ENCODE measurements at places on chromosomes 11 and 22. TPM values are rescaled to one million over a fixed set of nuclear protein-coding genes. Genes with fewer than 3 reads are reported as not detected.

DNA sequence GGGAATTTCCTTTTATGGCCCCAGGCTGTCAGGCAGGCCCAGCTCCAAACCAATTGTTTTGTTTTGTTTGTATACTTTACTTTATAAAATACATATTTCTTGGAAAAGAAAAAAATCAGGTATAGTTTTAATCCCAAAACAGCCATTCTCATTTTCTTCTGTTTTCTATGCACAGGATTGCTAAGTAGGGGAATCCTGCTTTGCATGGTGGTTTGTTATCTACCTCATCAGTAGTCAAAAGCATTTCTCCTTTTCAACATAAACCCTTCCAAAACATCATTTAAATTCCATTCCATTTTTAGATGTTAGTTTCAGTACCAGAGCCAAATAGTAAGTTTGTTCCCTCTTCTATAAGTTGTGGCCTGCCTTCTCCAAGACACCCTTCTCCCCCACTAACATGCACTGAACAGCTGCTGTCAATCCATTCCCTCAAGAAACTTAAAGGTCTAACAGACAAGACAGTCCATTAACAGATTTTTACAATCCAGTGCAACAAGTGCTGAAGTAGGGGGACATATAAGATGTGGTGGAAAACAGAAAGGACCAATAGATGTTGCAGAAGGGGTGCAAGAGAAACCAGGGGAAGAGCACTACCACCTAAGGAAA lies 3.7 kb downstream of the ILK start:
- H3K27ac ChIP-seq = peak overlapping the region; percentile 7
- no peaks in the 10 kb centered on the region for H3K27me3 ChIP-seq
- peaks cover 5% of the 10 kb centered on the region for H3K4me1 ChIP-seq
- DNase-seq = peak; percentile 13

DNA sequence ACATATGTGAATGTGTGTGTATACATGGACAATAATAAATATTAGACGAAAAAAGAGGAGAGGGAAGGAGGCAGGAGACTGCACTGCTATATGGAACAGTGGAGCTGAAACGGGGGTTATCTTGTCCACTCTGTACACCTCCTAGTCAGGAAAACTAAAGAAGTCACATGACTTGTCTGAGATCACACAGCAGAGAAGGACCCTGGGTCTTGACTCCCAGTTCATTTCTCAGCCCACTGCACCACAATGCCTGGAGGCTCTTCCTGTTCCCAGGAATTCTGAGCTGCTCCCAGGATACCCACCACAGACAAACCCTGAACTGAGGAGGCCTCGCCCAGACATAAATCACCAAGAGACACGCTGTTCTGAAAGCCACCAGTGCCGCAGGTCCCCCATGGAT lies 349.6 kb downstream of the CTTN start:
- no peak for DNase-seq
- no peaks in the 10 kb centered on the region for H3K27me3 ChIP-seq
- no peak overlapping the region for H3K4me3 ChIP-seq
- no peaks in the 10 kb centered on the region for H3K4me1 ChIP-seq
- no peaks in the 10 kb centered on the region for H3K36me3 ChIP-seq
- H3K27ac ChIP-seq = no peak overlapping the region

DNA sequence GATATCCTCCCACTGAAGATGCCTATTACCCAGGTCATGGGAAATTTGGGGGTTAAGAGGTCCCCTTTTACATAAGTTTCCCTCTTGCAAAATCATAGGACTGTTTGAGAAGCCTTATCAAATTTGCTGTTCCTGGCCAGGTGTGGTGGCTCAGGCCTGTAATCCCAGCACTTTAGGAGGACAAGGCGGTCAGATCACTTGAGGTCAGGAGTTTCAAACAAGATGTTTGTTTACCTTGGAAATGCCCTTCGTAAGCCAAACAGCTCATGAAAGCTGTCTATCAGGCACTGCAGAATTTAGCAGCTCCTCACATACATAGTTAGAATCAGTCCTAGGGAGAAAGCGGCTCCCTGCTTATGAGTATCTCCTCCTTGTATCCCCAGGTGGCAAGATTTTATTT lies 4.9 kb upstream of the EI24 start:
- no peak overlapping the region for H3K27ac ChIP-seq
- peaks cover 5% of the 10 kb centered on the region for H3K4me1 ChIP-seq
- no peaks in the 10 kb centered on the region for H3K27me3 ChIP-seq
- DNase-seq = no peak
- no peaks in the 10 kb centered on the region for H3K36me3 ChIP-seq

DNA sequence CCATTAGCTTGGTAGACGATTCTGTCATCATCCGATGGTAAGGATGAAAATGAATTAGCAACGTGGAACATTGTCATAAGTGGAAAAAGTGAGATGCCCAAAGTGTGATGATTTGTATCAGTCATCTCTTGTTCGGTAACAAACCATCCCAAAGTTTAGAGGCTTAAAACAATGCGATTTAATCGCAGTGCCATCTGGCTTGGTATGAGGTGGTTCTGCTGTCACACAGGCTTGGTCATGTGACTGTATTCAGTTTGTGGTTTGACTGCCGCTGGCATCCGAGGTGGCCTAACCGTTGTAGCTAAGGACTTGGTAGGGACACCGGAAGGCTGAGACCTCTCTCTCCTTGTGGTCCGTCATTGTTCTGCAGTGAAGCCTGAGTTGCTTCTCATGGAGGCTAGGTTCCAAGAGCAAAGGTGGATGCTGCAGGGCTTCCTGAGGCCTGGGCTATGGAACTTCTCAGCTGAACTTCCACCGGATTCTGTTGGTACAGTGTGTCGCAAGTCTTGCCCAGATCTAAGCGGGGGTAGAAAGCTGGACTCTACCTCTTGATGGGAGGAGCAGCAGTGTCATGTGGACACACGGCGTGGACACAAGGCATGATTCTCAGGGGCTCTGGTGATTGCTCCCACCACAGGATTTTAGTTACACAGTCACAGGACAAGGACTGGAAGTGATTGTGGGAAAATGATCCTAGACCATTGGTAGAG lies 36.3 kb downstream of the BCR start:
- H3K27me3 ChIP-seq = no peaks in the 10 kb centered on the region
- DNase-seq = no peak
- H3K4me3 ChIP-seq = no peak overlapping the region
- no peak overlapping the region for H3K27ac ChIP-seq
- peaks cover 41% of the 10 kb centered on the region for H3K4me1 ChIP-seq

RNF214 gene
- total RNA-seq = 51.1 TPM

DNA sequence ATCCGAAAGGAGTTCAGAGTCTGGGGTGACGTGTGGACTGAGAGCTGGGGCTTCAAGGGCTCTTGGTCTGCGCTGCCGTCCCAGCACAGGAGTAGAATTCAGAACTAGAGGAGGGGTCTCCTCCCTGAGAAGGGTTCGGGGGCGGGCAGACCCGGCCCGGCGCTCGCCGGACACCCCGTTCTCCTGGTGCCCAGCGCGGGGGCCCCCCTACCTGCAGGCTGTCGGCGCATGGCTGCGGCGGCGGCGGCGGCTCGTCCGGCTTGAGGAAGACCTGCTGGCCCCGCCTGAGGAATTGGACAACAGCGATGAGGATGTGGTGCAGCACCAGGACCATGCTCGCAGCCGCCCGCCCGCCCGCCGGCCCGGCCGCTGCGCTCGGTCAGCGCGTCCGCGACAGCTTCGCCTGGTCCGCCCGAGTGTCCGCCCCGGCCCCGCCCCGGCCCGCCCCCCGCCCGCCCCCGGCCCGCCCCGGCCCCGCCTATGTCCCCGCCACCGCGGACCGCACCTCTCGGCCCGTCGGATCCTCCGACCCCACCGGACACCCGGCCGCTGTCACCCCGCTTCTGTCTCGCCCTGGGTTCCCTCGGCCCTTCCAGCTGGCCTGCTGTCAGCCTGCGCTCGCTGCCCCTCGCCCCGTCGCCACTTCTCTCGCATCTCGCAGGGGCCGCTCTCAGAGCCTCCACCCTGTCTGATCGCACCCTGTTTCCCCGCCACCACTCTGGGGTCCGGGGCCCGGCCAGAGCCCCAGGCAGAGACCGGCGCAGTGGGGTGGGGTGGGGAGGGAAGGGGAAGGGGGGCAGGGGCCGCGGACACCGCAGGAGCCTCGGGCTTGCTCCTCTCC lies 32.0 kb downstream of the PDE2A start:
- no peak overlapping the region for H3K27ac ChIP-seq
- H3K36me3 ChIP-seq = no peaks in the 10 kb centered on the region
- no peaks in the 10 kb centered on the region for H3K4me1 ChIP-seq
- H3K27me3 ChIP-seq = peaks cover 46% of the 10 kb centered on the region

SCGB2A2 gene
- total RNA-seq = not detected

- H3K27me3 ChIP-seq = no peaks in the 10 kb centered on the region
- peaks cover 41% of the 10 kb centered on the region for H3K36me3 ChIP-seq
Measured at GRCh38 chr11:8758619-8759169, 76.1 kb downstream of the RPL27A start.

DNA sequence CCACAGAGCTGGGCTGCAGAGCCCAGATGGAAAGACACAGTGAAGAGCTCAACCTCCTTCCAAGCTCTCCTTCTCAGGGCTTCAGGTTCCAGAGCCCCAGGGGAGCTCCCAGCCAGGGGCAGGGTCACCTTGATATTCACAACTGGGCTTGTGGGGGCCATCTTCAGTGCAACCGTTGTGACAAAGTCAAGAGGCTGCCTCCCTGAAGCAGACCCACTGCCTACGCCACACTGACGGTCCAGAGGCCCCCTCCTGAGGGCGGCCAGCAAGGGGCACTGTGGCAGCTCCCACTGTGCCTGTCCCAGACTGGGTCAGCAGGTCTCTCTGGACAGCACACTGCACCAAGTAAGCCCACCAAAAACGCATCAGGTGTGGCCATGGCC lies 84.1 kb downstream of the DGCR2 start:
- H3K27ac ChIP-seq = no peak overlapping the region
- H3K27me3 ChIP-seq = no peaks in the 10 kb centered on the region
- no peak overlapping the region for H3K4me3 ChIP-seq
- H3K36me3 ChIP-seq = peaks cover 17% of the 10 kb centered on the region
- H3K4me1 ChIP-seq = no peaks in the 10 kb centered on the region
- DNase-seq = peak; percentile 18

- DNase-seq = no peak
- H3K27ac ChIP-seq = no peak overlapping the region
- peaks cover 33% of the 10 kb centered on the region for H3K36me3 ChIP-seq
- no peaks in the 10 kb centered on the region for H3K27me3 ChIP-seq
Measured at GRCh38 chr11:69089258-69089657, 40.5 kb downstream of the TPCN2 start.
